ENCODE measurements at places on chromosomes 12 and 14. TPM values are rescaled to one million over a fixed set of nuclear protein-coding genes. Genes with fewer than 3 reads are reported as not detected.

The PARP11 gene
- 2.8 TPM for total RNA-seq

The TAS2R14 gene
- total RNA-seq = 2.1 TPM

The NDUFB1 gene
- total RNA-seq = 304 TPM

The PRKD1 gene
- total RNA-seq = 29.9 TPM

The TNS2 gene
- total RNA-seq = 95.6 TPM

The DEPDC4 gene
- 0.35 TPM for total RNA-seq

All from pericardium fibroblast (primary cell).